ENCODE measurements at places on chromosomes 12 and 14.
A peak's percentile ranks its signal among the peaks of the same experiment; 100 is the strongest.

DNA sequence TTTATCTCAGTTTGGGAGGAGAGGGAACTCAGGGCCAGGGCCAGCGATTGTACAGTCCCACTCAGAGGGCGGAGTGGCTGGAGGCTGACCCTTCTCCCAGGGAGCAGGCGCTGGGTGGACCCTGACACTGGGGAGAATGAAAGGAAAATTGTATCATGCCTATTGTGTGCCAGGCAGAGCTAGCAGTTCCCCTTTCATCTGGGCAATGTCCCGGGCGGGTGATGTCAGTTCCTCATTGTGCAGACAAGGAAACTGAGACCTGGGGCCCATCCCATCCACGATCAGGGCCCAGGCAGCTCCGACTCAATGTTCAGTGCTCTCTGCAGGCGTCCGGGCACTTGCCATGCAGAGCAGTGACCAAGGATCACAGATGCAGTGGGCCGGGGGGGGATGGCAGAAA, 101.9 kb upstream of the RTL1 start:
- no peak for DNase-seq

GRCh38 chr14:34711169-34711568, 3.2 kb downstream of the CFL2 start:
- DNase-seq: no peak

GRCh38 chr12:6070472-6071257, 53.8 kb downstream of the VWF start:
- DNase-seq: no peak

DNA sequence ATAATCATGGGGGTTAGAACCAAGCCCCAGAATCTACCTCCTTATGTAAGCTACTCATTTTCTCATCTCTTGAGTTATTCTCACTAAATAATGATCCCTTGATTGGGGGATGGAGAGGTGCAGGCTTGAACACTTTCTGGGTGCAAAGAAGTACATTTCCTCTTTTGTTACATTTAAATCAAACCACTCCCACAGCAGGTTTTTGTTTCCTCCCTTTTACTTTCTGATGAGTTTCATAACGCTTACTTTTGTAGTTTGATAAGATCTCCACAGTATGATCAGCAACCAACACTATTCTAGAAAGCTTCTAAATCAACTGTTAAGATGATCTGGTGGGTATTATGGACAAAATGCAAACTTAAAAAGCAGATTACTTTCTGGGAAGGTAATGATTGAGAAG, 20.5 kb downstream of the VCPKMT start:
- no peak for DNase-seq

- no peak for DNase-seq
Observed at GRCh38 chr14:26128931-26129671, 468.7 kb downstream of the NOVA1 start.

- DNase-seq: no peak
Observed at GRCh38 chr14:78131616-78132015, 38.6 kb upstream of the NRXN3 start.

DNA sequence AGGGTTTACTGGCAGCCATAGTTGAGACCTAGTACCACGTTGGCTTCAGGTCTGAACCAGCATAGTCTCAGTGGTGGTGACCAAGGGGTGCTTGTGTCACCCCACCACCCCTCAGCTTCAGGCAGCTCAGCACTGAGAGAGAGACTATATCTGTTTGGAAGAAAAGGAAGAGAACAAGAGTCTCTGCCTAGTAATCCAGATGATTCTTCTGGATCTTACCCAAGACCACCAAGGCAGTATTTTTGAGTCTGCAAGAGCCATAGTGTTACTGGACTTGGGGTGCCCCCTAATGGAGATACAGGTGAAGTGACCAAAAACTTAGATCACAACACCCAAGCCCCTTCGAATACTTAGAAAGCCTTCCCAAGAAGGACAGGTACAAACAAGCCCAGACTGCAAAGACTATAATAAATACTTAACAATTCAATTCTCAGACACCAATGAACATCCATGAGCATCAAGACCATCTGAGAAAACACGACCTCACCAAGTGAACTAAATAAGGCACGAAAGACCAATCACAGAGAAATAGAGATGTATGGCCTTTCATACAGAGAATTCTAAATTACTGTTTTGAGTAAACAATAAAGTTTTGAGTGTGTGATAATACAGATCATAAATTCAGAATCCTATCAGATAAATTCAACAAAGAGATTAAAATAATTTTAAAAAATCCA, 107.0 kb downstream of the HELB start:
- no peak for DNase-seq

- no peak for DNase-seq
Observed at GRCh38 chr12:91098941-91099340, 12.4 kb downstream of the LUM start.

DNA sequence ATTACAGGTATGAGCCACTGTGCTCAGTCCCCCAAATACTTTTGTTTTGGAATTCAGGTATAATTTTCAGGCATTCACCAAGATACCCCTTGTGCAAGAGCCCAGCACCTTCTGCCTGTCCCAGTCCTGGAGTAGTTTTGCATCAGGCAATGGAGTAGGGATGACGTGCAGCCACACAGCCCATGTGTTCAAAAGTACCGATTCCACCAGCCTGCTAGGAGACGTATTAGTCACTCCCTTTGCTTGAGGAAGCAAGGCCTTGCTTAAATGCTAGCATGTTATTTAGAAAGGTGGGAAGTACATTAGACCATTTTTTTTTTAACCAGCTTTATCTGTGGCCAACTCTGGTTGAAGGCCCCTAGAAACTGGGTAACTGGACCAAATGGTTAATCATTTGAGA, 15.0 kb upstream of the GALNT16 start:
- DNase-seq: no peak

- DNase-seq: peak; percentile 59
Observed at GRCh38 chr14:104800771-104801519, at the start of gene ZBTB42. Gene ZBTB42 (plus strand): TSS chr14:104801101. CDS start chr14:104801198, 97 bp downstream.

- no peak for DNase-seq
Observed at GRCh38 chr14:88166616-88167015, 156.5 kb downstream of the KCNK10 start.

- DNase-seq: no peak
Observed at GRCh38 chr14:89750281-89750755, 204.2 kb downstream of the EFCAB11 start.

DNA sequence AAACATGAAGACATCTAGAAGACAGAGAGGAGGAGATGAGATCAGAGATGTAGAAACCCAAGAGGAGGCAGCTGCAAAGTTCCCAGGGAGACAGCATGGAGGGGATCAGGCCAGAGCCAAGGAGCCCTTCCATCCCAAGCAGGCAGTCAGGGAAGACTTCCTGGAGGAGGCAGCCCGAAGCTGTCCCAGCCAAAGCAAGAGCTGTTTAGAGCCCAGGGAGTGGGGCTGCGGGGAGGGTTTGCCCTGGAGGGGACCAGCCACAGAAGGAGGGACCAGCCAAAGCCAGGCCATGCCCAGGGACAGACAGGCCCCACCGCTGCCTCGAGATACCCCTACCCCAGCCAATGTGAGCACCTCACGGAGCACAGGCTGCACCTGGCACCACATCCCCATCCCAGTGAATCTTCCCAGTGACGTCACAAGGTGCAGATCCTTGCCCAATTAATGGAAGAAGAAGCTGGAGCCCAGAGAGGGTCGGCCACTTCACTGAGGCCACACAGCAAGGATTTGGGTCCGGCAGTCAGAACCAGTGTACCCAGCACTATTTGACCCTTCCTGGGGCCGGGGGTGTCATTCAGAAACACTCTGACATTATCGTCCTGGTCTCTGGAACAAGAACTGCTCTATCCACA, 14.1 kb upstream of the DIO3 start:
- DNase-seq: no peak

GRCh38 chr14:63952933-63953437, 100.2 kb downstream of the SYNE2 start:
- DNase-seq: no peak

DNA sequence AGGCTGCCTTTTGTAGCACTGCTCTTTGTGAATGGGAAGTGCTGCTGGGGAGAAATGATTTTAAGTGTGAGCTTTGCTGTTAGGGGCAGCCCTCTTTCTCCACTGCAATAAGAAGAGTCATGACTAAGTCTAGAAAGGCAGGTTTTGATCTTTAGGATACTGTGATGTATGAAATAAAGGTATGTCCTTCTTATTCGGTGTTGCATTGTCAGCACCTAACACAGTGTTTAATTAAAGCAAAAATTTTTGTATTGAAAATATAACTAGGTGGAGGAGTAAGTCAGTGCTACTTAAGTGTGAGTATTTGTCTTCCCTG, 81.5 kb downstream of the ETV6 start:
- DNase-seq: no peak

DNA sequence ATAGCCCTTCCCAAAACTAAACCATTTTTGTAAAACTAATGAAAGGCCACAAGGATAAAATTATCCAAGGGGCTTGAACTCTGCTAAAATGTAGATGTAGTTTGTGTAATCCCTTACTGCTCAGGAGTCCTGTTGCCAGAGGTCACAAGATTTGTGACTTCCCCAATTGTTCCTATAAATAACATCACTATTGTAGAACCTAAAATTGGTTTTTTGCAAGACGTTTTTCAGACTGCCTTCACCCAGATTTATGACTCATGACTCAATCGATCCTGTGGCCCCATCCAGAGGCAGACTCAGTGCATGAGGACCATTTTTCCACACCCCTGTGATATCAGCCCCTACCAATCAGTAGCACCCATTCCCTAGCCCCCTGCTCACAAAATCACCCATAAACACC, 61.5 kb upstream of the RASSF8 start:
- DNase-seq: no peak

DNA sequence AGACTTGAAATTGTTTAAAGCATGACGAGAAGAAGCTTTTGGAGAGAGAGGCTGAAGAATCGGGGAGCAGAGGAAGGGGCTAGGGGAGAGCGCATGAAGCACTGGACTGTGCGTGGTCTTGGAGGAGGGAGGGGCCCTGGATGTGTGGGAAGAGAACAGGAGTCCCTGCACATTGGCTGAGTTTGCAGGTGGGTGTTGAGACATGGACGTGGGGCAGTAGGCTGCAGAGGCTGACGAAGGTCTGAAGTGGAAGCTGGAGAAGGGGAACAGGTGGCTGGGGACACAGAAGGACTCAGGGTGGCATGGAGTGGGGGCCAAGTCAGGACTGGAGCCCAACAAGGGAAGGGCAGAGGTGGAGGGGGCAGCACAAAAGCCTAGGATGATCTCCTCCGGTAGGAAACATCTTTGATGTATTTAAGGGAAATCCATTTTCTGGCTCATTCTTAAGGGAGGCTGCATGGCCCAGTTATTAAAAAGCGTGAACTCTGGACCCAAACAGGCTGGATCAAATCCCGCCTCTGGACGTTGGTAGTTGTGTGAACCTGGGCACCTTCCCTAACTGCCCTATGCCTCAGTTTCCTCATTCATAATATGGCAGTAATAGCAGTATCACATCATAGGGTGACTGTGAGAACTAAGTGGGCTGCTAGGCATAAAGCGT, 29.0 kb downstream of the ADGRD1 start:
- DNase-seq: no peak

Measured in activated T-helper 1 cell treated with Interleukin-2 at 50 U/mL for 16 hours (primary cell).